ENCODE measurements at places on chromosomes 6 and 20.

- DNase-seq = no peak
These were observed 247.1 kb upstream of the GRIK2 start for GRCh38 chr6:101146389-101146788.

DNA sequence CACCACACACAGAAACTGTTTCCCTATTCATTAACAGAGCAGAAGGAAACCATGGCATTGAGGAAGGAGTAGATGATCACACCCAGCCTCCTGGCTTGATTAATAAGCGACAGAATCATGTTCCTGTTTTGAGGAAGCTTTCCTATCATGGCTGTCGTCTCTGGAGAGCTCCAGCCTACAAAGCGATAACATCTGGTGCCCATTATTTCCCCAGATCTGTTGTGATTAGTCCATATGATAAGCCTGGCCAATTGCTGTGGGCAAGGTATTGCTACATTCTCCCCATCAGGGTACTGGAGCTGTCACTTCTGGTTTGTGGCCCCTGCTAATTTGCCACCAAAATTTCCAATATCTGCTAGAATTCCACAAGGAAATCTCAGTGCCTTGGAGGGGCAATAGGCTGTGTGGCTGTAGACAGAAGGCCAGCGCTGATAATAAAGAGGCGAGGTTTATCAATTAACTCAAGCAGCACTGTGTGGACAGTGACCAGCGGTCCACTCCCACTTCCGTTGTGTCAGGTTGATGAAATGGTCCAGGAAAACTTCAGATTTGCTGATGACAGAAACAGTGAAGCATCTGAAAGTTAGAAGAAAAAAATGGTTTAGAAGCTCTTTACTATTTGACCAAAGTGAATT lies 66.4 kb downstream of the OLIG3 start:
- DNase-seq = no peak

DNA sequence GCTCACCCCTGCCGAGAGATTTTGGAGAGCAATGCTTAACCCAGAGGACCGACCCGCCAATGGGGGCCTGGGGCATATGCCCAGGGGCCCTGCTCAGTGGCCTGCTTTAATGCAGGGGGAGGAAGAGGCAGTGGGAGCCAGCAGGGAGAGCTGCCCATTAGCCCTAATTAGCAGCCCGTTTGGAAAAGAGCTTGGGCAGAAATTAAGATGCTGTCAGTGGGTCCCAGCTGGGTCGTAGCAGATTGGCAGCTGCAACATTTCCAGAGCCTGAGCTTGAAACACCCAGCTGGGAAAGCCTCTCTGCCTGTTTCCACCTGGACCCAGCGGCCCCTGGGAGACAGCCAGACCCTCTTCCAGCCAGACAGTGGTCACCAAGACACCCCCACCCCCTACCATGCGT lies 39.5 kb downstream of the CD40 start:
- no peak for DNase-seq

- no peak for DNase-seq
These were observed 119.9 kb upstream of the ARID1B start for GRCh38 chr6:156657296-156657695.

DNA sequence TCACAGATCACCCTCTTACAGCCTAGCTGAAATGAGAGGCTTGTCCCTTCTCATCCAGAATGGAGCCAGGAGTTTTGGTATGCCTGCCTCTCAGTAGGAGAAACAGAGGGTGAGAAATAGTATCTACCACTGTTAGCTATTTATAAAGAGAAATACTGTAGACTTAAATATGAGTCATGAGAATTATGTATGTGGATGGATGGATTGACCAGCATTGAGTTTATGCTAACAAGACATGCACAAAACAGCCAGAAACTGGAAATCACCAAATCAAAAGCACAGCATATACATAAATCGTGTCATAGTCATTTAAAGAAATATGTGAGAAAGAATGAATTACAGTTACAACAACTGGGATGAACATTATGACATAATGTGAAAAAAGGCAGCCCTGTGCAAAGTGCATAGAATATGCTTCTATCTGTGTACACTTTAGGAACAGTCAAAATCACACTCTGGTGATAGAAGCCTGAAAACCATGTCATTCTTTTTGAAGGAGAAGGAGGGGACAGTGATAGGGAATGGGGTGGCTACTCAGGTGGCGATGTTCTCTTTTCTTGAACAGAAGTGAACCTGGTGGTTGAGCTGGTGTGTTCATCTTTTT lies 79.8 kb upstream of the KIF25 start:
- DNase-seq = no peak

GRCh38 chr6:161369339-161369738 lies 95.5 kb upstream of the AGPAT4 start:
- no peak for DNase-seq

GRCh38 chr6:162056745-162057144 lies 670.8 kb downstream of the PRKN start:
- no peak for DNase-seq

DNA sequence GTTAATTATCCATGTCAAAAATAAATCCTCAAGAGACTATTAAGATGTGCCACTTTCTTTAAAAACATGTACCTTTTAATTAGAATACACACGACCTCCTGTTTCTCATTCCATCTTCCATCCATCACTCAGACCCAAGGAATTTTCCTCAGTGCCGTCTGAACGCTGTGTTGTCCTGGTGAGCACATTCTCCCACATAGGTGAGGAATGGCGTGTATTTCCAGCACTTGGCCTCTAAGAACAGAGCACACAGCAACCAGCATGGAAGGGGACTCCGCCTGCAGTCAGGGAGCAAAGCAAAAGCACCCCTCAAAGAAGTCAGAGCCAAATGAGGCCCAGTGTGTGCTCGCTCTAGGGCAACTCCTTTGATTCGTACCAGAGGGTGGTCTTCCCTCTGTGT lies 45.9 kb downstream of the TBXT start:
- DNase-seq = no peak

DNA sequence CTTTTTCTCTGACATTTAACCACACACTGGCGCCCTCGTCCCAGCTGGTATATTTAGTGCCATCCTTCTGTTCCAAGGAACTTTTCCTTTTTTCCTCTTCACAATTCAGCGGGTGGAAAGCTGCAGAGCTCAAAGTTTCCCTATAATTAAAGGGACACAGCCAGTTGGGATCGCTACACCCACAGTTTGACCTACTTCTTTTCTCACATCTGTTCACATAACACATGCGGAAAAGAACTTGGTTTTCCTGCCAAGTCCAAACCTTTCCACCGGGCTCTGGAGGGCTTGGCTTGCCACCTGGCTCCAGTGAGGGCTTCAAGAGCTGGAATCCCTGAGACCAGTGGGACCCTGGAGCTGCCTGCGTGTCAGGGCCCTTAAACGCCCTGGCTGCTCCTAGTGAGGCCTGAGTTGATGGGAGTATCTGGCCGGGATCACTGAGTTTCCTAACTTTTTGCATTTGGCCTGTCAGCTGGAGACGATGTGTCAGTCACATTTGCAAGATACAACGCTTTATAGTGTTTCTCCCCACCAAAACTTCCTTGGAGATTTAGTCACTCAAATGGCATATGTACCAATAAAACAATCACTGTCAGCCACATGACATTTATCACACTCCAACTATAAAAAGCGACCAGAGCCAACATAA lies 176.0 kb downstream of the SASH1 start:
- no peak for DNase-seq

DNA sequence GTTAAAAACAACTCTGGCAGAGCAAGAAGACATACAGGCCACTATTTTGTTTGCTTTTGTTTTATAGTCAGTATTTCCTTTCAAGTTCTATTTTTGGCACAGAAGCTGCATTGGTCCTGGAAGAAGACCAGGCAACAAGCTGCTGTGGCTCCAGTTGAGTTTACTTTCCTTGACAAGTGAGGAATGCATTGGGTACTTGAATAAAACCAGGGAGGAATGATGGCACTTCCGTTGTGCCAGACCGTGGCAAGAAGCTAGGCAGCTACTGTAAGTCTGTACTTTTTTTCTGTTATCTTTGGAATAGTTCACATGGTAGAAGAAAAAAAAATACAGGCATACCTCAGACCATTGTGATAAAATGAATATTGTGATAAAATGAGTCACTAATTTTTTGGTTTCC lies 66.3 kb downstream of the NCOA3 start:
- DNase-seq = no peak

DNA sequence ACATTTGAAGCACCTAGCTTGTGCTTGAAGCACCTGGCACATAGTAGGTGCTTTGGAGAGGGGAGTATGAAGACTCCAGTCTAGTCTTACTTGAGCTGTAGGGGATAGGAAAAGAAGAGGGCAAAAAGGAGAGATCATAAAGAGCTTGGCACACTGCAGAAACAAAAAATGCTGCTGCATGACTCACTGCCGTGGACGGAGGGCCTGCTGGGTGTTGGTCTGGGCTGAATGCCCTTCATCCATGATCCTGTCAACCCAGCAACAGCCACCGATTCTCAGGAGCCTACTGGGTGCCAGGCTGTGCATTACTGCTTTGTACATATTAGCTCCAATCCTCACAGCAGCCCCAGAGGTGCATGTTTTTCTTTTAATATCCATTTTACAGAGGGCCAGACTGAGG lies 6.0 kb downstream of the PDYN start:
- DNase-seq = no peak

GRCh38 chr6:148074738-148075137 lies 267.9 kb upstream of the SASH1 start:
- DNase-seq = no peak

GRCh38 chr6:78435671-78436070 lies 431.7 kb upstream of the IRAK1BP1 start:
- no peak for DNase-seq

DNA sequence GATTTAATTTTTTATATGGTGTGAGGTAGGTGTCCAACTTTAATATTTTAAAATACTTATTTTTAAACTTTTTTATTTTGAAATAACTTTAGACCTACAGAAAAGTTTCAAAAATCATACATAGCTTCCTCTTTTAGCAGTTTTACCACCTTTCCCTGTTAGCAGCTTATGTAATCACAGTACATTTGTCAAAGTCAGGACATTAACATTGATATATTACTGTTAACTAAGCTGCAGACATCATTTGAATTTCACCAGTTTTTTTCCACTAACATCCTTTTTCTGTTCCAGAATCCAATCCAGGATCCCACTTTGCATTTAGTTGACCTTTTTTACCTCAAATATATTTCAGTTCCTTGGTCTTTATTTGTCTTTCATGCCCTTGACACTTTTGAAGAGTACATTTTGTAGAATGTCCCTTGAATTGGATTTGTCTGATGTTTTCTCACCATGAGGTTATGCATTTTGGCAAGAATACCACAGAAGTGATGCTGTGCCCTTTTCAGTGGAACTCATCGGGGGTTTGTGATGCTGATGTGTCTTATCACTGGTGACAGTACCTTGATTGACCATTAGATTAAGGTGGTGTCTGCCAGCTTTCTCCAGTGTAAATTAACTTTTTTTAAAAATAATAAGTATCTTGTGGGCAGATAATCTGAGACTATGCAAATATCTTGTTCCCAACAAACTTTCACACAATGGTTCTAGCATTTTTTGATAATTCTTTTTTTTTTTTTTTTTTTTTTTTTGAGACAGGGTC lies 33.4 kb downstream of the TTLL9 start:
- no peak for DNase-seq

DNA sequence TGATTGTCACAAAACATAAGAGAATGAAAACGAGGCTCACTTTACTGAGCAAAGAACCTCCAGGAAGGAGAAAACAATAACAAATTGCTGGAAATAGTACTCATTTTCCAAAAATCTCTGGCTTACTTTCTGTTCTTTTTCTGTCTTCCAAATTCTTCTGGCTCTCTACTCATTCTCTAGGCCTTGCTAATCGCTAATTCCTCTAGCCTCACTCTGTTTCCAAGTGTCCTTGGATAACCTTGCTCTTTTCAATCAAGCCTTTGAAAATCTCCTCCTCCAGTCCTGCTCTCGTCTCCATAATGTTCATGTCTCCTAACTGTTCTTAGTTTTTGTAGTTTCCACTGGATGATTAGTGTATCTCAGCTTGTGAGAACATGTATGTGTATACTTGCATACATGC lies 96.2 kb upstream of the MAP7 start:
- DNase-seq = no peak

GRCh38 chr20:45485388-45485787 lies 15.8 kb downstream of the WFDC2 start:
- no peak for DNase-seq

GRCh38 chr20:47551841-47552240 lies 50.2 kb downstream of the NCOA3 start:
- DNase-seq = no peak

DNA sequence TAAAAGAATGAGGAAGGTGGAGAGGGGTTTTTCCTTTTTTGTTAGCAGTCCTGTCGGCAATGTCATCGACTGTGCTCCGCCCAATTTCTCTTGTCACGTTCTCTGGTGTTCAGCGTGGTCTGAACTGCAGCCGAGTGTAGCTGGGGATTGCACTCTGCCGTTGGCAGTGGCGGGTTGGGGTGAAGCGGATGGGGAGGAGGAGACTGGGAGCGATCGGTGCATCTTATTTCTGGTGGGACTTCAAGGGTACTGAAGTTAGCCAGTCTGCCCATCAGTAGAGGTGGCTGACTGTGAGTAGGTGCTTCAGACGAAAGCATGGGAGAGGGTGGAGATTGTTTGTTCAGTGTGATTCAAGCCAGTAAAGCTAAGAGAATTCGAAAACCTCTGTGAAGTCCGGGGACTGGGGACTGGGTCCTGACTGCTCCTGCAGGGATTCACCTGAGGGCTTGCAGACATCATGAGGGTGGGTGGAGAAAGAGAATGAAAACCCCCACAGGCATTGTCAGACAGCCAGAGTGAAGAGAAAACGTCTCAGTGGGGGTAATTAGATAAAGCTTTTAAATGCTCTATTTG lies 5.1 kb downstream of the RREB1 start:
- no peak for DNase-seq

GRCh38 chr20:42179768-42180167 lies 561.6 kb upstream of the CHD6 start:
- no peak for DNase-seq

DNA sequence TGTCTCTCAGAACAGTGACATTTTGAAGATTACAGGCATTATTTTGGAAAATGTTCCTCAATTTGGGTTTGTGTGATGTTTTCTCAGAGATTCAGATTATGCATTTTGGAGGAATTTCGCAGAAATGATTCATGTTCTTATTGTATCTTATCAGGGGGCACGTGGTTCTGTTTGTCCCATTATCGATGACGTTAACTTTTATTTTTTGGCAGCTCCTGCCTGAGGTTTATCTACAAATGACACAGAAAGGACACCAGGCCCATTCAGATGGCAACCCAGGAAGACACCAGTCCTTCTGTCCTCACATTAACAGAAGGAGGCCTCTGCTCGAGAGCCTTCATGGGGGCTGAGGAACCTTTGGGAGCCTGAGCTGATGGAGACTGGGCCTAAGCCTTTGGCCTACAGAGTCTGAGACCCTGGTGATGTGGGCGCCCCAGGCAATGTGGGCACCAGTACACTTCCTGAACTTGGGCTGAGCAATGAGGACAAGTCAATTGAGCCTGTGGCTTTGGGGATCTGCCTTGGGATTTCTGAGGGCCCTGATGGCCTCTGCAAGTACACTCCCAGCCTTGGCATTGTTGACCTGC lies 41.2 kb upstream of the EZR start:
- DNase-seq = no peak

- no peak for DNase-seq
These were observed 227.8 kb upstream of the MOCS1 start for GRCh38 chr6:40162074-40162473.
